ENCODE measurements at places on chromosomes 6 and 20.

DNA sequence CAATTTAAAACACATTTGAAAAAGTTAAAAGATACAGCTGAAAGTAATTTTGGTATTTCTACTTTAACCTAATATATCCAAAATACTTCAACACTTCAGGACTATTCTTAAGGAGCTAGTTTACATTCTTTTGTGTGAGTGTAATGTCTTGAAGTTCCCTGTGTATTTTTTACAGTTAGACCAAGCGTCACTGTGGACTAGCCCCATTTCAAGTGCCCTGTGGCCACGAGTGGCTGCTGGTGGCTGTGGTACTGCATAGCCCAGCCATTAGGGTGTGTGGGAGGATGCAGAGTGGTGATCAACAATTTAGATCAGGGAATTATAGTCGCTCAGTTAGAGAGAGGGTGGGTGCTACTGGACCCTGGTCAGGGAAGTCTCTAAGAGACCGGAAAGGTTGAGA lies 869 bp upstream of the CST5 start:
- no peak for DNase-seq

DNA sequence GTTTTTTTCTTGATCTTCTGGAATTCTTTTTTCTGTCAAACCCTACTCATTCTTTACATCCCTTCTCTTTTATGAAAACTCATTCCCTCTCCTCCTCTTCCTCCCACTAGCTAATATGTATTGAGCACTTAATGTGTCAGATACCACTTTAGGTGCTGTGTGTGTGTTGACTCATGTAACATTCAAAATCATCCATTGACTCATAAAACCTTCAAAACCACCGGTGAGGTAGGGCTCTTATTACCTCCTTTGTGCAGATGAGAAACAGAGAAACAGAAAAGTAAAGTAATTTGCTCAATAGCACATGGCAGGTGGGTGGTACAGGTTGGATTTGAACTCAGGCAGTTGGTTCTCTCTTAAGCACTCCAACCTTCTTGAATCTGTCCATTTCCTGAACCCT lies 136.3 kb upstream of the NEDD9 start:
- no peak for DNase-seq

- DNase-seq: no peak
Observed at GRCh38 chr20:39263076-39263475, 300.9 kb downstream of the DHX35 start.

DNA sequence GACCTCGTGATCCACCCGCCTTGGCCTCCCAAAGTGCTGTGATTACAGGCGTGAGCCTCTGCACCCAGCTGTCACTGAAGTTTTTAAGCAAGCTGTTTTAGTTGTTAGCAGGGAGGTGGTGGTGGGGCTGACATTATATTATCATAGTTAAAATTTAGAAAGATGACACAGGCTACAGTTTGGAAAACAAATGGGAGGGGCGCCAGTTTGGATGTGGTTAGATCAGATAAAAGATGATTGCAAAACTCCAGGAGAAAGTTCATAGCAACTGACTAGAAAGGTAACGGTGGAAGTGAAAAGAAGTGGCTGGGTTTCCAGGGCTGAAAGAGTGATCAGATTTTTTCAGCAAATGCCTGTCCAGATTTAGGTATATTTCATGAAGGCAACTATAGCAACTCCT lies 311.9 kb upstream of the CITED2 start:
- no peak for DNase-seq

- no peak for DNase-seq
Observed at GRCh38 chr20:60630609-60631008, 621.5 kb upstream of the CDH4 start.

DNA sequence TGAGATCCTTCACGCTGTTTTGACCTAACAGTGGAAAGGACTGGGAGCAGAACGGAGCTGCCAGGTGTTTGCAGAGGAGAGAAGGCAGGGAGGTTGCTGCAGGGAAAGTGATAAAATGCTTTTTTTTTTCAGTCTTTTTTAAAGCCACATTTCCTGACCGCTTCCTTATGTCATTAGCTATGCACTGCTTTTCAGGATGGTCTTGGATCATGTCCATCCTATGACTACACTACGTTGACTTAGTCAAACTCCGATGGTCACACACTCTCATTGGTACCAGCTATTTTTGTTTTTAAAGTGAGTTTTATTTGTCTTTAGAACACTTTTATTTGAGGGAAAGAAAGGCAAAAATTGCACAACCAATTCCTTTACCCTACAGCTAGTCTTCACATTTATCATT lies 89.2 kb upstream of the EXOC2 start:
- no peak for DNase-seq

DNA sequence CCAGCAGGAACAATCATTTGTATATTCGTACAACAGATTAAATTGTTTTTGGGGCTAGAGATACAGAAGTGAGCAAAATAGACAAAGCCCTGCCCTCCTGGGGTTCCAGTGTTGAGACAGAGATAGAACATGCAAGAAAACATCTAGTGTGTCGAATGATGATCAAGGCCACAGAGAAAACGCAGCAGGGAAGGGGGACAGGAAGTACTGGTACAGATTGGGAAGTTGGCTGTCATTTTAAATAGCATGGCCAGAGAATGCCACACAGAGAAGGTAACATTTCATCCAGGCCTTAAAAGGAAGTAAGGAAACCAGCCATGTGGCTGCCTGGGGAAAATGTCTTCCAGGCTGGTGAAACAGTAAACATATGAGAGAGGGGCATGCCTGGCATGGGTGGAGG lies 202.6 kb upstream of the MYLIP start:
- no peak for DNase-seq

DNA sequence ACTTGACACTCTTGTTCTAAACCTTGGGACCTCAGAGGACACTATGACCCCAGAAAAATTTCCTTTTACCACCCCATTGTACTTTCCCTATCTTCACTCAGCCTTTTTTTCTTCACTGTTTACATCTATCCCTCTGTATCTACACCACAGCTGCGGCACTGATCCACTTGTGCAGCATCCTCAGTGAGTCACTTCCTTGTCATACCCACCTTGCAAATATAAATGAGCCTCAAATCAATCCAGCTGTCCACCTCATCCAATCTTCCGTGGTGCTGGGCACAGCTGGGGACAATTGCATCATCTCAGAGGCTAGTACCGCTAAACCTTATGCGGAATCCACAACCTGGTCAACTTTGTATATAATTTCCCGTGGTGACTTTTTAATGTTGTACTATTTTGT lies 710.5 kb downstream of the QKI start:
- DNase-seq: no peak

DNA sequence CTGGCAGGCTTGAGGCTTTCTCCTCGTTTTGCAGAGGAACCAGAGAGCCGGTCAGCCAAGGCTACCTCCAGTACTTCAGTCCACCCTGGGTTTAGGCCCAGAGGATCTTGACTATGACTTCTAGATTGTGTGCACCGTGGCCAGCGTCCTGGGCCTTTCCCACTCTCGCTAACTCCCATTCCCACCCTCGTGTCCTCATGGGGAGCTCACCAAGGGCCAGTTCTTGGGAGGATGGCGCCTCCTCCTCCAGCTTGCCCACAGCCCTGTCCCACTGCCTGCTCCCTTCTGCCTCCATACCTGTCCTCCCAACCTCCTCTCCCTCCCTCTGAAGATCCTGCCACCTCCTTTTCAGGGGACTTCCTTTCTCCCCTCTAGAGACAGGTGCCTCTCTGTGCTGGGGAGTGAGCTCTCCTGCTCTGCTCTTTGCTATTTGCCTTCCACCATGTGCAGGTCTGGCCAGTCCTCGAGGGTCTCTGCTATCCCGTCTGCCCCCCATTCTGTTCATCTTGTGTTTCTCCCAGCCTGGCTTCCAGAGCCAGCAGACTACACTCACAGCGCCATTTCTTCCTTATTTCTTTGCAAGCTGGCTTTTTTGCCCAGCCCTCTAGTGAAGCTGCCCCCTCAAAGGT lies 4.4 kb upstream of the SYNJ2 start:
- DNase-seq: no peak

- no peak for DNase-seq
Observed at GRCh38 chr20:62824476-62825332, 7.9 kb downstream of the COL9A3 start.

DNA sequence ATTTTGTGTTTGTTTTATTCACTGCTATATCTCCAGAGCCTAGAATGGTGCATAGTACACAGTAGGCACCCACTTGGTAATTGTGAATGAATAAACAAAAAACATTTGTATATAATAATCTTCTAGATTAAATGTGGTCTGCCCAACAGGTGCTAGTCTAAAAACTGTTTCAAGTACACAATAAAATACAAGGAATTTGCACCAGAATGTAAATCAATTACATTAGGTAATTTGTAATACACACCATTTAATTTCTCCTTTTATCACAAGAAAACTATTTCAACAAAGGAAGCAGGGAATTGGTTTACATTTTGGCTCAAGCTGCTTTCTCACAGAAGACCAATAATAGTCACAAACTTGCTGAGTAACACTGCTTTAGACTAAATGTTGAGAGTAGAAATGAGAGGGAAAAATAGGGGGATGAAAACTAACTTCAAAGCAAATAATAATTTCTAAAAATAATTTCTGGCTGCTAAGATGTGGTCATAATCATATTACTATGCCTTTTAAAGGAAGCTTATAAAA lies 22.1 kb downstream of the RUNX2 start:
- no peak for DNase-seq

- DNase-seq: no peak
Observed at GRCh38 chr6:117906958-117907600, at the start of gene SLC35F1. Gene SLC35F1, plus strand, starts transcription at chr6:117907264.

DNA sequence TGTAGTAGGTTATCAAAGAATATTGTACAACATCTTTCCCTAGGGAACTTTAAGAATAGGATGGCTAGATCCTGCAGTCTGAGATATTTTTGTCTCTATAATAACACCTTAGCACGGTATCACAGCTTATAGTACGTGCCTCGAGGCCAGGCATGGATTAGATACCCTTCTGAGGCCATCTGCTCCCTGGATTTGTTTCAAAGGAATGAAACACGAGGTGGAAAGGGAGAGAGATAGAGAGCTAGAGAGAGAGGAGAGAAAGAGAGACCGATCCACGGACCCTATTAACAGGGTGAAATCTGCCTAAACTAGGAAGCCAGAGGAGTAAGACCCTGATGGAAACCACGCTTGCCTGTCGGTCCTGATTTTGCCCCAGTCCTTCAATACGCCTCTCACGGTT lies 92.5 kb downstream of the CD83 start:
- DNase-seq: no peak

GRCh38 chr6:130661077-130661476 lies 166.1 kb upstream of the SMLR1 start:
- no peak for DNase-seq

DNA sequence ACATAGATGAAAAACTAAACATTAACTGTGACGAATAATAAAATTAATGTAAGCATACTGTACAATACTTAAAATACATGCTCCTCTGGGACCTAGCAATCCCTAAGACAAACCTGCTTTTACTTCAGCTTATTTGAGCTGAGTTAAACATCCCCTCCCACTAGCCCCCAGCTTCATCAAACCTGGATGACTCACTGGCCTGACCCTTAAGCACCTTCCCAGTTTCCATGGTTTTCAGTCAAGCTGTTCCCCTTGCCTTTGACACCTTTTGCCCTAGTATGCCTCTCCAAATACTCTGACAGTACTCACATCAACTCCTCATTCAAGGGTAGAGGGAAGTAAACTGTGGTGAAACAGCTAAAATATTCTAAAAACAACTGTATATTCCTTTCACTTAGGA lies 4.2 kb downstream of the ELOVL4 start:
- DNase-seq: no peak

DNA sequence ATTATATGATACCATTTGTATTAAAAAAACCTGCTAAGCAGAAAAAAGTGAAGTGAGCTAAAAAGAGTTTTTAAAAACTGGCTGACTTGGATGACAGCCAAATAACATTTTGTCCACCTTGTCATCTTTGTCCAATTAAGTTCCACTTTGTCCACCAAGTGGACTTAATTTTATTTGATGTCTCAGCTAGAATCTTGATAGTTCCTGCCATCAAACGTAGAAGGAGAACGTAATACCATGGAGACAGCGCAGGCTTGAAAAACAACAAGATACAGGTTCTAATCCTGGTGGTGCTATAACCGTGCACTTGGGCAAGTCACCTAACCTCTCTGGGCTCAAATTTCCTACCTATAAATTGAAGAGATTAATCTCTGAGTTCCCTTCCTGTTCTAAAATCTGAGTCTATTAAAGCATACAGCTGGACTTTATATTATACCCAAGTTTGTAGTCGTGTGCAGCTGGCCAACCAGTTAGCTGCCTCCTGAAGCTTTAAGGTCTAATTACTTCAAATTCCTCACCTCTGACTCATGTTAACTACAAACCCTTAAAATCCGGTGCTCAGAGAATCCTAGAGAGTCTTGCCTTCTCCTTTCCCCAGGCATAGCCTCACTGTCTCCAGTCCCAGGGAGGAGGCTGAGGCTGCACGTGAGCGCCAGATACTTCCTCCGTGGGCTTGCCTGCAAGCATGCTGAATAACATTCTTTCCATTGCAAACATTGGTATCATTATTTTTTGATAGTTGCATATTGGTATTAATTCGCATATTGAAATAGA lies 16.8 kb downstream of the TMEM244 start:
- no peak for DNase-seq

- DNase-seq: no peak
Observed at GRCh38 chr20:51315390-51315789, 227.1 kb downstream of the NFATC2 start.

- no peak for DNase-seq
Observed at GRCh38 chr6:62998022-62998421, 213.2 kb upstream of the FKBP1C start.

DNA sequence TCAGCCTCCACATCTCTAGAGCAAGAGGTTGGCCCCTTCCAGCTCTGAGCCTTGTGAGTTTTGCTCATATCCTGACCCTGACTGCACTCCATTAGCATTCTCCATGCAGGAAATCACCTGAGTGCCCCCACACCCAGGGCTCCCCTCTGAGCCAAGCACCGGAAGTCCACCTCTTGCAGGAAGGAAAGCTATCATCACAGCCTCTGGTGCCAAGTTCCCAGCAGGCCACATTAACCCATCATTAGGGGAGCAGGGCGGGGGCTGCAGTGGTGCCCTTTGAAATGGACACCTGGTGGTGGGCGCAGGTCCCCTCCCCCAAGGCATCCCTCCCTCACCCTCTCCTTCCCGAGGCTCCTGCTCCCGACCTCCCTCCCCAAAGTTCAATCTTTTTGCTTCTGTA lies 16.1 kb downstream of the GRM4 start:
- no peak for DNase-seq

- DNase-seq: no peak
Observed at GRCh38 chr6:113623129-113623528, 234.0 kb upstream of the MARCKS start.

DNA sequence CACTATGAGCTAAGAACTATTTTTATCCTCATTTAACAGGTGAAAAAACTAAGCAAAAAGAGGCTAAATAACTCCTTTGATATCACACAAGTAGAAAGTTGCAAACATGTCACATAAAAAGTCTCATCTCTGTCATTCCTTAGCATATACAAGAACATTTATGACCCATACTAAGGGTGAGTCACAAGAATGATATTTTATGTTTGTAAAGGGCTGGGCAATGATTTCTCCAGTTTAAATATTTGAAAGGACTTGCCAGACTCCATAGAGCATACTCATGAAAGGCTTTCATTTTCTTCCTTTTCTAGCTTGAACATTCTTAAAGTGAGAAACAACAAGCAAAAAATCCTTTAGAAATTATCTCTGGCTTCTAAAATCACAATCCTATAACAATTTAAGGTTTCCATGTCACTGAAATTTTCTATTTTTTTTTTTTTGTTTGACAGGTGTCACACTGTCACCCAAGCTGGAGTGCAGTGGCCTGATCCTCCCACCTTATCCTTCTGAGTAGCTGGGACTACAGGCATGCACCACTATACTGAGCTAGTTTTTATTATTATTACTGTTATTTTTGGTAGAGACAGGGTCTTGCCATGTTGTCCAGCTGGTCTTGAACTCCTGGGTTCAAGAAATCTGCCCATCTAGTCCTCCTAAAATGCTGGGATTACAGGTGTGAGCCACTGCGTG lies 338.0 kb upstream of the KHDRBS2 start:
- no peak for DNase-seq

- DNase-seq: no peak
Observed at GRCh38 chr20:14583413-14583812, 246.0 kb upstream of the FLRT3 start.

Measured in activated CD8-positive, alpha-beta memory T cell treated with anti-CD3 and anti-CD28 coated beads for 48 hours (primary cell).